Osteoblast (primary cell): ENCODE measurements at places on chromosomes 1 and 21. TPM values are rescaled to one million over a fixed set of nuclear protein-coding genes. Genes with fewer than 3 reads are reported as not detected.

ANGPTL7 gene
- under 0.01 TPM in 1 of 2 replicates, not detected in the other for total RNA-seq

NUP210L gene
- under 0.01 TPM in 2 replicates for total RNA-seq

OR2T2 gene
- not detected in 2 replicates for total RNA-seq

DCDC2B gene
- total RNA-seq, result under 0.01 TPM in 1 of 2 replicates, not detected in the other

SYNJ1 gene
- total RNA-seq, result 5.6 and 6.2 TPM in 2 replicates
